Hematopoietic multipotent progenitor cell (in vitro differentiated cells): ENCODE measurements at places on chromosomes 2 and 18.

GRCh38 chr2:183081911-183082310, 3.4 kb downstream of the DUSP19 start:
- DNase-seq: no peak

DNA sequence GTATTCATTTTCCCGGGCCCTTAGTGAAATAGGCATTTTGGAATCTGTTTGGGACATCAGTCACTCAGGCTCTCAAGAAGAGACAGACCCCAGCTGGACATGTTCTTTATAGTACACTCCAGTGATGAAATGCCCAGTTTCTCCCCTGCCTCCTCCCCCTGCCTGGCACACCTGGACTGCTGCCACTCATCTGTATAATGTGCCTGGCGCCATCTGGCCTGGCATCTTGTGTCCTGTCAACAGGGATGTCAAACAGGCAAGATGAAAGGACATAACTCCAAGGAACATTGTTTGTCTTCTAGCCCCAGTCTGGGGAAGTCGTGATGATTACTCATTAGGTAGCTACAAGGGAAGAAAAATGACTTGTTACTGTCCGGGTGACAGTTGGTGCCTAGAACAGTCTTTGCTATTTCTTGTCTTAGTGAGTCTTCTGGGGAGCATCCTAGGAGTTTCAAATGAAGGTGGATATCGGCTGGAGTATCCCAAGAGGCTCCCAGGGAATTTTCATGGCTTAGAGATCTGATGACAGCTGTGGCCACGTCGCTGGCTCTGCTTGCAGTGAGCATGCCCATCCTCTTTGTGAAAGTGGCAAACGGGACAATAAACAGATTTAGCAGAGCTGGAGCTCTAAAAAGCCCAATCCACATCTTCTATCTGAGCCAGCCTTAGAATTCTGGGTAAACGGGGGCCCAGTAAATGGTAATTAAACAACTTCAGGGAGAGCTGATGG, 153.6 kb downstream of the ALK start:
- no peak for DNase-seq

- DNase-seq: no peak
Measured at GRCh38 chr2:142873831-142874287, 3.6 kb upstream of the KYNU start.

DNA sequence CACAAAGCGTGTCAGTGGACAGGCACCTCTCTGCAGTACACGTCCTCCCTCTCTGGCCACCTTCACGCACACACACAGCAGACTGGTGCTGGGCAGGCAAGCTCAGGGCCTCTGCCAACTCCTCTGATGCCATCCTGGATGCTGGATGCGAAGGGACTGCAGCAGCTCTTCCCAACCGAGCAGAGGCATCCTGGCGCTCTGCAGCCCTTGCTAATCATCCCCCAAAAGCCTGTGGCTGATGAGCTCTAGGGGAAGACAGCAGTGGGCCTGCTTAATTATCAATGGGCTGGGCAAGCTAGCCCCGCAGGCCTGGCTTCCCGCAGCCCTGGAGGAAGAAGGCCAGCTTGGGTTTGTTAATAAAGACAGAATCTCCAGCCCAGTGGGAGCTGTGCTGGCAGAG, 71.3 kb upstream of the TEX51 start:
- DNase-seq: no peak

DNA sequence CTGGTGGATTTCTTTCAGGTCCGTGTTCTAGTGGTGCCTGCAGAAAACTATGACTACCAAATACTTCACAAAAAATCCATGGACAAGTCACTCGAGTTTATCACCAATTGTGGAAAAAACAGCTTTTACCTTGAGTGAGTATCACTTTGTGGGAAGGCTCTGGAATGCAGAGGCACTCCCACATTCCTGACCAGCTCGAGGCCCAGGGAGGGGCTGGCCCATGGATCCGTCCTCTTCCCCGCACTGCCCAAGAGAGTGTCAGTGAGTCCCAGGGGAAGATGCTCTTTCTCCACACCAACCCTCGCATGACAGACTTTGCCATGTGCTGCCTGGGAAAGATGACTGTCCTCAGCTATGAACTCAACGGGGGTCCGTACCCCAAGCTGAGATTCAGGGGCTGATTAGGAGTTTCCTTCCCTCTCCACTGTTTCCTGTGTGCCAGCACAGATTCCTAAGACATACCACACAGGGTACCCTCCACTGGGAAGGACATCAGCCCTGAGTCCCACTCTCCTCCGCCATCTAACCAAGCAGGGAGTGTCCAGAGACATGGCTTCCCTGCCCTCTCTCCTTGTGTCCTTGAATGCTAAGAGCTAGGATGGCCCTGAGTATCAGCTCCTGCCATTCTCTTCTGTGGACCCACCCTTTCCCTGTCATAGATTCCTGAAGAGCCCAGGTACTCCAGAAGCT, 155.9 kb downstream of the LAMA3 start:
- no peak for DNase-seq

GRCh38 chr2:128309280-128310093, 9.2 kb downstream of the HS6ST1 start:
- no peak for DNase-seq

- DNase-seq: no peak
Measured at GRCh38 chr18:77304268-77304667, 54.6 kb downstream of the GALR1 start.

DNA sequence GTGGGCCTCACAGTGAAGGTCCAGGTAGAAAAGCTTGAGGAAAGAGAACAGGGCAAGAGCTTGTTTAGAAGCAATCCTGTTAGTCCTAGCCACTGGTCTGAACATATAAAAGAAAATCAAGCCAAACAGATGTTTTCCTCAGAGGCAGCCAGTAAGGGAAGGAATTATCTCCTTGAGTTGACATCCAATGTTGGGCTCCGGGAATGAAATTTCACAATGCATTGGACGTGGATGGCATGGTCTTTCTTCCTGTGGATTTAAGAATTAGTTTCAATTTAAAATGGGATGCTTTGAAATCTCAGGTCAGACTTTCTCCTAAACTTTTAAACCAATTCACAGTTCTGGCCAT, 92.1 kb downstream of the ACKR3 start:
- no peak for DNase-seq

DNA sequence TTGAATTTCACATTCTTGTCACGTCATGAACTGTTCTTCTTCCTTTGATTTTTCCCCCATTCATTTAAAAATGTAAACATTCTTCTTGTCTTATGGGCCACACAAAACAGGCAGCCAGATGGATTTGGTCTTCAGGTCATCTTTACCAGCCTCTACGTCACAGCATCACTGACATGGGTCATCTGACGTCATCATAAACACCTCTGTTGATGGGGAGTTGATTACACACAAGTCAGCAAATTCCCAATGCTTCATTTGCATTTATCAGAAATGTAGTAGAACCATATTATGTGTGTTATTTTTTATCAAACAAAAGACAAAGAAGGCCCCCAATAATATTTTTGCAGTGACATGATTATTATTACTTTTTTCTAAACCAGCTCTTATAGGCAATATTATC, 777.9 kb downstream of the DCC start:
- no peak for DNase-seq

GRCh38 chr18:22446911-22447310, 29.2 kb upstream of the CTAGE1 start:
- DNase-seq: no peak

DNA sequence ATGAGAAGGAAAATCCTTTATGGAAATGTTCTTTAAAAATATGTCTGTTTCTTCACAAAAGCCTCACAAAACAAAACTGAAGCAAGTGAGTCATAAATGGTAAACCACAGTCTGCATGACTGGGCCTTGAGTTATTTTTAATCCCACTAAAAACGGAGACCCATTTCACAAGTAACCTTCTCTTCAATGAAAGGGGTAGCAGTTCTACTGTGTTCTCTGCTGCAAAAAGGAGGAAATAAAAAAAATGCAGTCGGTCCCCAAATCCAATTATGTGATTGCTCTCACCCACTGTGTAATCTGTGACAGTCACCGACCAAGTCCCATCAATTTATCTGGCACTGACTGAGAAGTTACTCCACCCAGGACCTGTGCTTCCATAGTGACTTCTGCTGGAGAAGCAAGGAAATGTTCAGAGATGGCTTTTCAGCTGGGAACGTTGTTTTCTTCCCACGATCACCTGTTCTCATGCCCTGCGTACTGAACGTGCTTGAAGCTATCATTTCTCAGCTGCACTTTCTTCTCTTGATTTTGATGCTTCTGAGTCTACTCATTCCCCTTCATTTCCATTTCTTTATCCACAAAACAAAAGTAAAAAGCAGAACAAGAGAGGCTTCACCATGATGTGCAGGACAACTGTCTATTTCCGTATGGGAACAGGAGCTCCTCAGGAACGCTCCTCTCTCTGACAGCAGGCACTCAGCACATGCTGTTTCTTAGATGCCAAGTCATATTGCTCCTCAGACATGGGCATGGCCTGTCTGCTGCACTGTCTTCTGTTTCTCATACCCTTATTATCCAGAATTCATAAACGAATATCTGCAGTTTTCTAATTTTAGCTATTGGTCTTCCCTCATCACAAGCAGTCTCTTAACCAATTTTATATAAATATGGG, 80.0 kb upstream of the TMEM200C start:
- DNase-seq: no peak

- DNase-seq: peak; percentile 73
Measured at GRCh38 chr2:110204408-110205385, at the start of gene NPHP1. TSS of gene NPHP1 (minus strand) at chr2:110205013. CDS start at chr2:110204968, 45 bp downstream.

DNA sequence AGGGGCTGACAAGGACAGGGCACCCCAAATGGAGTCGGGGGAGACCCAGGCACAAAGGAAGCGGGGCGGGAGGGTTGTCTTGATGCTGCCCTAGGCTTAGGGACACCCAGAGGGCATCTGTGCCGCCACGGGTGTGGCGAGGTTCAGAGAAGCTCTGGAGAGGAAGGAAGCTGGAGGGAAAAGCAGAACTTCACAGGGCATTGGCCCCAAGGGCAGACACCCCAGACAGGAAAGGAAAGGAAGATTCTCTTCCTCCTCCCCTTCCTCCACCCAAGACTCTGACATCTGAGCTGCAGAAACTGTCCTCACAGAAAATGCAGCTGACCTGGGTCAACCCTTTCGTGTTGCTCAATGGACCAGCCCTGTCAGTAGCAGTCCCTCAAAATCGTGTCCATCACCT, 25.6 kb downstream of the DNMT3A start:
- DNase-seq: peak; percentile 10

DNA sequence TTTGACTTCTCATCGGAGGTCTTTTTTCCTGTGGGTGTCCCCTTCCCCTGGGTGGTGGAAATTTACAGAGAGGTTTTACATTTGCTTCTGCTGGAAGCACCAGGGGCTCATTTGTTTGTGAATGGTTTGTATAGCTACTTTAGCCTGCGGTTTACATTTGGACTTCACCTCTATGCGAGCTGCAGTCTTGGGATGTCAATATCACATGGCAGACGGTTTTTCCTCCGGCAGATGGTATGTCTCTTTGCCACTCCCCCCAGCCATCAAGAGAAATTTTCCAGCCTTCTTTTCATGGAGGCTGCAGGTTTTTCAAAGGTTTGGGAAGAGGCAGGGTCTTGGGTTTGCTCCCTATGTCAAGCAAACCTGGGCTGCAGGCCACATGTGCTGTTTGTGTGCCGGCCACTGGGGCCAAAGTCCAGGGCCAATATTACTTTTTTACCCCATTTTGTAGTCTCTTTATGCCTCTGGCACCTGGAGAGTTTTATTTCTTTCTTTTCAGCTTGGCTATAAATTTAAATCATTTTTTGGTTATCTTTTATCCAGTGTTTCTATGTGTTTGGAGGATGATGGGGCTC, 23.9 kb upstream of the BOD1L2 start:
- DNase-seq: no peak

DNA sequence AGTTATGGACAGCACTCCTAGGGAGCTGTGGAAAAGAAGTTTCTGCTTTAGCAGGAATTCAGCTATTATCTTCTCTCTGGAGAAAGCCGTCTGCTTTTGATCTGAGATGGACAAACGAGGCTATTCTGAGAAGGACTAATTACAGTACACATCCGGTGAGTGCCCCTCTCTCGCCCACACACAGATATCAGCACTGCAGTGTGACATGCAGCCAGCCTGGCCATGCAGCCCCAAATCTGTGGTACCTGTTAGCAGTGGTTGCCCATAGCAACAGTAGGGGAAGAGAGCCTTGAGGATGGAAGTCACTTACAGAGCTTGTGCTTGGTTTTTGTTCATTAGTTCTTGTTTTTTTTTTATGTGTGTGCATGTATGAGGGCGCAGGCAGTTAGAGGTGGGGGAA, 73.9 kb upstream of the TRIB2 start:
- no peak for DNase-seq

DNA sequence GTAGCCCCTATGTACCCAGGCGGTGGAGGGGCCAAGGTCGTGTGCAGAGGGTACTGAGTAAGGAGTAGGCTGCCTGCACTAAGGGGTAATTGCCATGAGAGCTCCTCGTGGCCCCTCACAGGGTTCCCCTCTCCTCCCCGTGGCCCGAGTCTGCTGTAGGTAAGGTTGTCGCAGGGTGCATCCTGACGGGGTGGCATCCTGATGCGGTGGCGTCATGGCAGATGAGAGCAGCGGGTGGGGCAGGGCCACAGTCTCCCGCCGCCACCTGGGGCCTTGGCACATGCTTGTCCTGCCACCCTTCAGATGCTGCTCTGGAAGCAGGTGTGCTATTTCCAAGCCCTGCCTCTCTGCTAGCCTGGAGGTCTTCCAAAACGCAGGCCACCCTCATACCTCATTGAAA, 89.7 kb downstream of the EIPR1 start:
- no peak for DNase-seq

GRCh38 chr2:156437272-156437930, 1.2 kb downstream of the GPD2 start:
- no peak for DNase-seq
